ENCODE measurements at places on chromosomes 7 and 10. TPM values are rescaled to one million over a fixed set of nuclear protein-coding genes. Genes with fewer than 3 reads are reported as not detected.

Gene HMX3
- total RNA-seq = not detected

Gene ADRB1
- 2.0 TPM for total RNA-seq

Gene SHH
- total RNA-seq = 28.3 TPM

Gene ZNF736
- total RNA-seq = not detected

Gene OPALIN
- not detected for total RNA-seq

Gene CDK13
- 49.3 TPM for total RNA-seq

Gene CALHM3
- 20.3 TPM for total RNA-seq

Gene CLDN12
- 36.3 TPM for total RNA-seq

Gene GIMAP8
- total RNA-seq = not detected

Gene LMOD2
- 0.19 TPM for total RNA-seq

Gene MYPN
- 0.14 TPM for total RNA-seq

Gene COL26A1
- total RNA-seq = 10.6 TPM

Gene TAS2R41
- total RNA-seq = not detected

Gene PRR15
- 36.0 TPM for total RNA-seq

Measured in type B pancreatic cell (in vitro differentiated cells).